ENCODE measurements at places on chromosomes 3 and 15. TPM values are rescaled to one million over a fixed set of nuclear protein-coding genes. Genes with fewer than 3 reads are reported as not detected.

GCSAM gene
- 0.74 TPM for polyA plus RNA-seq

MASP1 gene
- polyA plus RNA-seq, result 11.3 TPM

- no peak for DNase-seq
These were observed 199.4 kb upstream of the PPP2R3A start for GRCh38 chr3:135766115-135766514.

- DNase-seq, result no peak
These were observed 86.1 kb upstream of the SERPINI2 start for GRCh38 chr3:167559924-167560323.

GRCh38 chr15:68782589-68783161, 38.0 kb downstream of the ANP32A start:
- DNase-seq, result no peak

DNA sequence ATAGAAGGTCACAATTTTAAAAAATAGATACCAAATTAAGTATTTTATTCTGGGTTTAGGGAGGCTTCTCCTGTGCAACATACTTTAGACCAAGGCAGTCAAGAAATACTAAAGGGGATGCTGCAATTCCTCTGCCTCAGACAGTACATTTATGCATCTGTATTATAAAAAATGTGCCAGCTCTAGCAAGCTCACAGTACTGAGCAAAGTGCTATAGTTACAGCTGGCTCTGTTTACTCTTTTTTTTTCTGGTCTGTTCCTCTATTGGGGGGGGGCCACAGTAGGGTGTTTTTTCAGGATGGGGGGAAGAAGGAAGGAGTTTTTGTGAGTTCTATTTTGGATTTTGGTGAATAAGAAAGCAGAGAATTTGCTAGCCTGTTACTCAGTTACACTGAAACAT, 185.0 kb downstream of the TIGIT start:
- no peak for DNase-seq

DNA sequence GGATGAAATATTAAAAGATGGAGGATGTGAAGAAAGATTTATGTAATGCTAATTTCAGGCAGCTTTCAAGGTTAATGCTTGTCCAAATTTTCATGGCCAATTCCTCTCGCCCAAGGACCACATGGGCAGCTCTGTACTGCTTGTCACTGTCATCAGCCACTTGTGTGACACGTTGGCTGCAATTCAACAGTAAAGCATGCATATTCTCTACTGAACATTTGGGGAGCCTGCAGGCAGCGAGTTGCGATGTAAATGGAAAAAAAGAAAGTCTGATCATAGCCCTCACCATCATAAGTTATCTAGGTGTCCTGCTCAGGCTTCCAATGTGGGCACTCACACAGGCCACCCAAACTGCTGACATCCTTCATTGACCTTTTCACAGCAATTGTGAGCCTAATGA, 1026.8 kb upstream of the NR2F2 start:
- no peak for DNase-seq

Data from renal pelvis (tissue), 12 donors.